H9 (cell line): ENCODE measurements at places on chromosomes 6 and 20. TPM values are rescaled to one million over a fixed set of nuclear protein-coding genes. Genes with fewer than 3 reads are reported as not detected.
A peak's percentile ranks its signal among the peaks of the same experiment; 100 is the strongest.

DNA sequence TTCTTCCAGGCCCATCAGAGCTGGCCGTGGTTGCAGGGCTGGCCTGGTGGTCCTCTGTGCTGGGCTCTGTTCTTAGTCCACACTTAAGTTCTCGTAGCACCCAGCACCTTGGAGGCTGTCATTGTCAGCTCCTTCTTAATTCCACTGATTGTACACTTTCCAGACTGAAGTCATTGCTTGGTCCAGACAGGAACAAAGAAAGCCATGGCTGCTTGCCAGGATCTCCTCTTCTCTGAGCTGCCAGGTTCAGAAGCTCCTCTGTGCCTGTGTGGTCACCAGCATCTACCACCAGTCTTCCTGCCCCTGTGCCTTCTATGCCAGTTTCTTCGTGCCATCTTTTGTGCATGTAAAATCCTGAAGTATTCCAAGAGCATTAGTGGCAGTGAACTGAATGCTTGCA is 39.5 kb upstream of the PCMTD2 start:
- no peak for DNase-seq
- no peak overlapping the region for H3K27ac ChIP-seq
- H3K27me3 ChIP-seq, result no peaks in the 10 kb centered on the region
- H3K36me3 ChIP-seq, result no peaks in the 10 kb centered on the region

DNA sequence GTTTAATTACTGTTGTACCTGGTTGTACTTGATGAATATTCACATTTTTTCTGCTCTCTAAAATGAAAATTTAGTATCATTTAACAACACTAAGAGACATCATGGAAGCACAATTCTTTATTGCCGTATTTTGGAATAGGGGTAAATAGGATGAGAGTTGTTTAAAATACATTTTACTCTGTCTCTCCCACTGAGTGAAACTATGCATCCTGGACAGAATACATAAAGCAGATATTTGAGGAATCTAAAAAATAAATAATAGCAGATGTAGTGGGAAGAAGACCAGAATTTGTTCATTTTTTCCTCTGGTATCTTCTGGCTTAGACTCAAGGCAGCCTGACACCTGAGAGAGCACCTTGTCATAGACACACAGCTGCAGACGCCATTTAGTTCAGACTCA is 119.1 kb upstream of the AHI1 start:
- DNase-seq, result no peak
- no peaks in the 10 kb centered on the region for H3K27me3 ChIP-seq
- H3K27ac ChIP-seq, result no peak overlapping the region
- no peak overlapping the region for H3K4me3 ChIP-seq
- no peaks in the 10 kb centered on the region for H3K36me3 ChIP-seq
- no peaks in the 10 kb centered on the region for H3K4me1 ChIP-seq

- DNase-seq, result no peak
- H3K27ac ChIP-seq, result no peak overlapping the region
- no peak overlapping the region for H3K4me3 ChIP-seq
- H3K36me3 ChIP-seq, result no peaks in the 10 kb centered on the region
- no peaks in the 10 kb centered on the region for H3K27me3 ChIP-seq
These were observed 155.0 kb upstream of the SNX9 start for GRCh38 chr6:157668009-157668401.

Gene ME1
- total RNA-seq, result 7.8 and 7.9 TPM in 2 replicates

GRCh38 chr6:41713159-41713649 is 22.2 kb downstream of the TFEB start:
- no peaks in the 10 kb centered on the region for H3K4me1 ChIP-seq
- no peak overlapping the region for H3K27ac ChIP-seq
- no peaks in the 10 kb centered on the region for H3K36me3 ChIP-seq
- no peak overlapping the region for H3K4me3 ChIP-seq

- DNase-seq, result peak; percentile 84
- H3K27ac ChIP-seq, result no peak overlapping the region
- H3K36me3 ChIP-seq, result no peaks in the 10 kb centered on the region
- no peaks in the 10 kb centered on the region for H3K27me3 ChIP-seq
- no peak overlapping the region for H3K4me3 ChIP-seq
These were observed 37.4 kb upstream of the FAM83C start for GRCh38 chr20:35329435-35330139.

DNA sequence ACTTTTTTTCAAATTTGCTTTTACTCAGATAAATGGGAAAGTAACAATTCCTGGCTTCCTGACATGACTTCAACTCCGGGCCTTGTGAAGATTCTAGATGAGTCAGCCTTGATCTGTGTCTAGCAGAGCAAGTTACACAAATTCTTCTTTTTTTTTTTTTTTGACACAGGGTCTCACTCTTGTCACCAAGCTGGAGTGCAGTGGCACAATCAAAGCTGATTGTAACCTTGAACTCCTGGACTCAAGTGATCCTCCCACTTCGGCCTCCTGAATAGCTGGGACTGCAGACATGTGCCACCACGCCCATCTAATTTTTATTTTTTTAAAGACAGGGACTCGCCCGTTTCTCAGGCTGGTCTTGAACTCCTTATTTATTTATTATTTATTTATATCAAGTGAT is 7.3 kb upstream of the ARHGAP18 start:
- H3K27me3 ChIP-seq, result no peaks in the 10 kb centered on the region
- H3K27ac ChIP-seq, result no peak overlapping the region
- DNase-seq, result no peak
- H3K36me3 ChIP-seq, result no peaks in the 10 kb centered on the region
- H3K4me1 ChIP-seq, result no peaks in the 10 kb centered on the region
- H3K4me3 ChIP-seq, result no peak overlapping the region

GRCh38 chr6:105382958-105383357 is 19.9 kb downstream of the PREP start:
- 0 out of 2 replicates have a peak, but pooled peaks cover 3% of the 10 kb centered on the region for H3K4me1 ChIP-seq
- no peak for DNase-seq
- no peak overlapping the region for H3K4me3 ChIP-seq
- H3K27me3 ChIP-seq, result no peaks in the 10 kb centered on the region

Gene HRH3
- 1.8 and 1.9 TPM in 2 replicates for total RNA-seq

Gene GPLD1
- 7.5 and 8.0 TPM in 2 replicates for total RNA-seq

Gene RBM38
- 66.8 and 67.9 TPM in 2 replicates for total RNA-seq

DNA sequence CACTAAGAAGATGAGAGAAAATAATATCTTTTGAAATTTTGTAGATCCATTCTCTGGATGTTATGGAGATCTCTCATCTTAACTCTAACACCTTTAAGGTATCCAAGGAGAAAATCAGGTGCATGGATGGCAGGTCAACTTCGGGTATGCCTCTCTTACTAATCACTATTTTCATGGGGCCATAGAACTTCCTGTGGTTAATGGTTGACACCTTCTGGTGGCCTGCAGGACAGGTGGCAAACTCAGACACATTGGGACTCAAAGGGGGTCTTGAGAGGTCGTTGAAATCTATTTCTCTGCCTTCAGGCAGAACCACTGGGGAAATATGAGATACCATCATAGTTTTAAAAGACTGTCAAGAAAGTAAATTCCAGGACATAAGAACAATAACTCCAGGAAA is 76.5 kb downstream of the ADAT2 start:
- DNase-seq, result no peak
- H3K36me3 ChIP-seq, result 0 out of 3 replicates have a peak, but pooled peaks cover 1% of the 10 kb centered on the region
- no peak overlapping the region for H3K27ac ChIP-seq
- H3K4me1 ChIP-seq, result no peaks in the 10 kb centered on the region
- no peak overlapping the region for H3K4me3 ChIP-seq
- no peaks in the 10 kb centered on the region for H3K27me3 ChIP-seq

Gene ABHD12
- total RNA-seq, result 54.4 and 56.6 TPM in 2 replicates

Gene PAX1
- total RNA-seq, result not detected in 2 replicates

- no peaks in the 10 kb centered on the region for H3K4me1 ChIP-seq
- H3K27ac ChIP-seq, result no peak overlapping the region
- H3K36me3 ChIP-seq, result peaks cover 19% of the 10 kb centered on the region; the same call in 2 of the 3 replicates
- DNase-seq, result no peak
These were observed 54.1 kb downstream of the ELOVL5 start for GRCh38 chr6:53294611-53295010.

Gene TMC2
- total RNA-seq, result not detected in 2 replicates

- H3K36me3 ChIP-seq, result no peaks in the 10 kb centered on the region
- H3K27me3 ChIP-seq, result peaks cover 29% of the 10 kb centered on the region; the same call in 1 of the 2 replicates
- H3K27ac ChIP-seq, result no peak overlapping the region
- H3K4me3 ChIP-seq, result peak overlapping the region; percentile 52
These were observed 41.9 kb upstream of the SUPT3H start for GRCh38 chr6:45419571-45420082.

DNA sequence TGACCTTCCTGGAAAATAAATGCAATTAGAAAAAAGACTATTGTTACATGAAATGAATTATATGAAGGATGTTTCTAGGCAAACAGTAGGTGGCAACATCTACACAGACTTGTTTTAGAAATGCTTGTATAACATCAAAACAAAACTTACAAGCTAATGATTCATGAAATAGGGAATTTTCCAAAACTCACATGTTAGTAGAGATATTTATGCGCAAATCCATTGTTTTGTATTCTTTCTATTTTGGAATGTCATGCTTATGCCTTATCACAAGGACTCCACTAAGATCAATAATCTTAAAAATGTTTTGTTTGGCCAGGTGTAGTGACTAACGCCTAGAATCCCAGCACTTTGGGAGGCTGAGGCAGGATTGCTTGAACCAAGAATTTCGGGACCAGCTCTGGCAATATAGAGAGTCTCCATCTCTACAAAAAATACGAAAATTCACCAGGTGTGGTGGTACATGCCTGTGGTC is 32.3 kb upstream of the LGSN start:
- no peaks in the 10 kb centered on the region for H3K4me1 ChIP-seq
- no peaks in the 10 kb centered on the region for H3K27me3 ChIP-seq
- DNase-seq, result no peak
- no peak overlapping the region for H3K27ac ChIP-seq
- no peaks in the 10 kb centered on the region for H3K36me3 ChIP-seq
- H3K4me3 ChIP-seq, result no peak overlapping the region

DNA sequence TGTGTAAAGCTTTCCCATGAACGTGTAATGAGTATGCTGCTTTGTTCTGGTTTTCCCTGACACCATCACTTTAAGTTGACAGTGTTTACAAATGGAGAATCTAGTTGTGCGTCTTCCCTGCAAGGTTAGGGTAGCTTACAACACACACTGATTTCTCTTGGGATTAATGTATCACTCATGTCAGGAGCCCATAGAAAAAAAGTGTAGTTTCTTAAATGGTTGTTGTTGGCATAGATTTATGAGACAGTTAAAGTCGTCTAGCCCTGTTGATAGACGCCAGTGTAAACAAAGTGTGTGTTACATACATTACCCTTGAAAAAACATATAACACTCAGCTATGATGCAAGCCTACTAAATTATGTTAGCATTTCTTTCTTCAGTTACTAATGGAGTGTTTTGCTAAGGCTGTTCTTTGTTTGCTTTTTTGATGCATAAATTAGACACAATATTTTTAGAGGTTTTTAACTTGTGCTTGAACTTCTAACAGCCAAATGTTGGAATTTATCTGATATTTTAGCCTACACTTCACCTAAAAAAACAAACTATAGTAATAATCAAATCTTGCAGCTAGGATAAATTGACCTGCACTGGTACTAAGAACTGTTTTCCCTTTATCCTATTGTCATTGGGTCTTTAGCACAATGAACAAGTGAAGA is 88.6 kb downstream of the RNF217 start:
- H3K4me3 ChIP-seq, result no peak overlapping the region
- H3K36me3 ChIP-seq, result no peaks in the 10 kb centered on the region
- no peak for DNase-seq

DNA sequence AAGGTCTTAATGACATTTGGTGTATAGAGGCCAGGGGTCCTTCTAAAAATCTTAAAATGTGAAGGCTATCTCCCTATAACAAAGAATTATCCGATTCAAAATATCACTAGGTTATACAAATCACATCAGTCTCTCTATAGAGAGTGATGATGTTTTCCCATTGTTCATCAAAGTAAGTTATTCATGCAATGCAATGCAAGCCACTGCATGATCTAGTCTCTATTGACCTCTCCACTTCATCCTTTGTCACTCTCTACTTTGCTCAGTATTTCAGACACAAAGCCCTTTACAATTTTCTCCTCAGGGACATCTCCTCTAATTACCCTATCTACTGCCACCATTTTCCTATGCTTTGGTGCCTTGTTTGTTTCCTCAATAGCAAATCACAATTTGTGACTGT is 628.0 kb downstream of the HTR1B start:
- H3K4me1 ChIP-seq, result no peaks in the 10 kb centered on the region; the same call in 1 of the 2 replicates
- H3K27ac ChIP-seq, result no peak overlapping the region
- no peak for DNase-seq
- no peaks in the 10 kb centered on the region for H3K27me3 ChIP-seq
- no peaks in the 10 kb centered on the region for H3K36me3 ChIP-seq
- H3K4me3 ChIP-seq, result no peak overlapping the region

- H3K4me1 ChIP-seq, result no peaks in the 10 kb centered on the region; the same call in 1 of the 2 replicates
- peak; percentile 32 for DNase-seq
These were observed 1.9 kb upstream of the NR2E1 start for GRCh38 chr6:108163644-108164542.

- H3K27ac ChIP-seq, result no peak overlapping the region
- H3K27me3 ChIP-seq, result no peaks in the 10 kb centered on the region
- DNase-seq, result no peak
- no peak overlapping the region for H3K4me3 ChIP-seq
These were observed 118.7 kb upstream of the TBX18 start for GRCh38 chr6:84882768-84883766.

DNA sequence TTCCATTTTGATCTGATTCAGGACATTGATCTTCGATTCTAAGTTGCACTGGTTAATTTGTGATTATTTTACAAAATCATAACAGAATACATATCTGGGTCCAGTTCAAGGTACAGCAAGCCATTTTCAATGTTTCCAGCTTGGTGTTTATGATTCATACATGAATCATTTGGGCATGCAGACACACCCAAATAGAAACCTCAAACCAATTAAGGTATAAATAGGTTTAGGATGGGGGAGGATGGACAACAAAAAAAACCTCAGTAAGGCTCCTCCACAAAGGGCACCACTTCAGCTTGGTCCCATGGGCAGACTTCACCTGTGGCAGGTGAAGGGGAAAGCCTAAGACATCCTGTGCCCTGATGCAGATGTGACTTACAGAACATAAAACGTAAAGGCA is 192.7 kb downstream of the KHDC1L start:
- H3K4me1 ChIP-seq, result no peaks in the 10 kb centered on the region; the same call in 1 of the 2 replicates
- no peak for DNase-seq
- no peaks in the 10 kb centered on the region for H3K36me3 ChIP-seq
- no peak overlapping the region for H3K4me3 ChIP-seq

DNA sequence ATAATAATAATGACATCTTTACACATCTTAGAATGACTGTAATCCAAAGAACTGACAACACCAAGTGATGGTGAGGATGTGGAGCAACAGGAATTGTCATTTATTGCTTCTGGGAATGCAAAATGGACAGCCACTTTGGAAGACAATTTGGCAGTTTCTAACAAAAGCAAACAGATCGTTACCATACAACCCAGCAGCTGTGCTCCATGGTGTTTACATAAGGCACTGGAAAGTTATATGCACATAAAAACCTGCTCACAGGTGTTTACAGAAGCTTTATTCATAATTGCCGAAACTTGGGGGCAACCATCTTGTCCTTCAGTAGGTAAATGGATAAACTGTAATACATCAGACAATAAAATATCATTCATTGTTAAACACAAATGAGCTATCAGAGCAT is 18.3 kb upstream of the ASF1A start:
- no peaks in the 10 kb centered on the region for H3K27me3 ChIP-seq
- no peak for DNase-seq
- H3K27ac ChIP-seq, result no peak overlapping the region
- H3K4me3 ChIP-seq, result no peak overlapping the region

GRCh38 chr20:14984768-14985622 is 647.6 kb upstream of the FLRT3 start:
- DNase-seq, result no peak
- no peak overlapping the region for H3K4me3 ChIP-seq
- H3K27ac ChIP-seq, result no peak overlapping the region
- H3K36me3 ChIP-seq, result peaks cover 35% of the 10 kb centered on the region

Gene SIRPB2
- not detected in 2 replicates for total RNA-seq
